ENCODE measurements at places on chromosomes 1 and 21. TPM values are rescaled to one million over a fixed set of nuclear protein-coding genes. Genes with fewer than 3 reads are reported as not detected.

The OPN3 gene
- polyA plus RNA-seq = 70.1 TPM

- no peak for DNase-seq
Measured at GRCh38 chr21:27703791-27704190, 736.9 kb upstream of the ADAMTS5 start.

DNA sequence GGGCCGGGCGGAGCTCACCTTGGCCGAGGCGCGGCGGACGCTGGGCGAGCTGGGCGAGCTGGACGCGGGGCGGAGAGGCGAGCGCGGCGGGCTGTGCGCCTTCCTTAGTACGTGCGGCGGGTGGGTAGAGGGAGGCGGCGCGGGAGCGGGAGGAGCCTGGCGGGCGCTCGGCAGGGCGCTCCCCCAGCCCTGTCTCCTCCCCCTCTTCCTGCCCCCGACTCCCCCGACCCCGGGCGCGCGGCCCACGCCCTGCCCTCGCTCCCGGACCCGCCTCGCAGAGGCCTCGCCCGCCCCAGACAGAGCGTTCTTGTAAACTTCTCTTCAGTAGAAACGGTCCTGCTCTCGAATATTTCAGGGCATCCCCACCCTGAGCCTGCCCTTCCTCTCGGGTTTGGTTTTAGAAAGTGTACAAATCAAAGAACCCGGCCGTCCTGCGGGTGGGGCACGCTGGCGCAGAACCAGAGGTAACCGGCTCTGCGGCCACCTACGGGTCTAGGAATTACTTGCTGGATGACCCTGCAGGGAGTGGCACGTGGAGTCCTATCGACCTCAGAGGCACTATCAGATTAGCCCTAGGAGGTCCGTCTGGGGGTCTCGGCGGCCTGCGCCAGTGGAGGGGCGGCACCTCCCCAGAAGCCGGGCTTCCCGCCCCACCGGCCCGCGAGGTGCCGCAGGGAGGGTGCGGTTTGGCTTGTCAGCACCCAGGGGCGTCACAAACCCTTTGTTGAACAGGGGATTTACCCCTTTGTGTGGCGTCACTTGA is at the start of gene S100A10:
S100A10 (minus strand) TSS at position 126 of the 763 bp plus-strand sequence. CDS start 7,629 bp downstream, outside the sequence.
- DNase-seq = no peak

GRCh38 chr1:247332623-247333361 is 1.1 kb upstream of the ZNF496 start:
- DNase-seq = no peak

DNA sequence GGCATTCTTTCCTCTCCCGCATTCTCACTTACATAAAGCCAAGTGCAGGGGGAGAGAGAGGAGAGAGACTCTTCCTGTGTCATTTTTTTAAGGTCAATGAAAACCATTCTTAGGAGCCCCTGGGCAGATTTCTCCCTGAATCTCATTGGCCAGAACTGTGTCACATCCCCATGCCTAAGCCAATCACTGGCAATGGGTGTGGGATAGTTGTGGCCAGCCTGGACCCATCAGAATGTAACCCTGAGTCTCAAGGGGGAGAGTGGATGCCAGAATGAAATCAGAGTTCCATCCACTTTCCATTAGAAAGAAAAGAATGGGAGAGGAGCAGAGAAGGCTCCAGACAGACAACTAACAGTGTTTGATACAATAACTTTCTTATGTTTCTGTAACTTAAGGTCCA is 31.2 kb upstream of the COQ8A start:
- no peak for DNase-seq

DNA sequence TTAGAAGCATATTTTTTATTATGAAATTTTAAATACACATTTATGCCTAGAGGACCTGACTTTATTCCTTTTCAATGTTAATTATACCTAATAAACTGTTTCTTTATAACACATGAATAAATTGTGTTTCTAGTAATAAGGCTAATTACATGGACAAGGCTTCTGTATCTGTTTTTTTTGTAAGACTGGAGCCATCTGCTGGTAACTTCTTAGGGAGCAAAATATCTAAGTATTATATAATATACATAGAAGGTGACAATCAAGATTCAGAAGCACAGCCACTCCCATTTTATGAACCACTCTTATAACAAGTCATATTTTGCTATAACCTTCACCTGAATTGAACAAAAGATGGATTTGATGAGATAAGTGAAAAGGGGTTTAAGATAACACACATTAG is 84.2 kb downstream of the LBR start:
- no peak for DNase-seq

GRCh38 chr1:47827109-47827508 is 170.1 kb downstream of the TRABD2B start:
- no peak for DNase-seq

The FAM43B gene
- polyA plus RNA-seq = not detected

The STYXL2 gene
- not detected for polyA plus RNA-seq

- no peak for DNase-seq
Measured at GRCh38 chr21:42172596-42173483, 46.1 kb upstream of the ABCG1 start.

DNA sequence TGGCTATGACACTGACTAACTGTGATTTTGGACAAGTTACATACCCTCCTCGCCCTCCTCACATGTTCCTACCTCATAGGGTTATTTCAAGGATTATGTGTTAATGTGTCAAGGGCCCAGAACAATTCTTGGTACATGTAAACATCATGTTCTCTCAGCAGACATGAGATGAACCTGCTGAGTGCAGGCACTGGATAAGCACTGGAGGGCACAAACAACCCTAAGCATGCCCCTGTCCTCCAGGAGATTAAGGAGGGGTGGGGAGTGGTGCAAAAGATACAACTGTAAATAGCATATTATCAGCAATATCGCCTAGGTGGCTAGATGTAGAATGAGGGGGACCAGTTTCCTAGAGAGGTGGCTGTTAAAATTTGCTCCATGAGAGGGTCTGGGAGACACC is 17.7 kb upstream of the RGS16 start:
- no peak for DNase-seq

GRCh38 chr1:94105957-94106529 is 14.9 kb downstream of the ABCA4 start:
- no peak for DNase-seq

- no peak for DNase-seq
Measured at GRCh38 chr1:84583648-84584047, 9.4 kb upstream of the CTBS start.

The SLC9C2 gene
- polyA plus RNA-seq = not detected

The LORICRIN gene
- polyA plus RNA-seq = not detected

The AMIGO1 gene
- polyA plus RNA-seq = 1.5 TPM

The ABCG1 gene
- polyA plus RNA-seq = 0.71 TPM

GRCh38 chr1:21318714-21319159 is 28.5 kb upstream of the ECE1 start:
- no peak for DNase-seq

- DNase-seq = no peak
Measured at GRCh38 chr1:9996624-9997582, at the start of gene RBP7. Gene RBP7, plus strand, starts transcription at chr1:9997228. Its CDS starts 31 bp downstream, at chr1:9997259.

DNA sequence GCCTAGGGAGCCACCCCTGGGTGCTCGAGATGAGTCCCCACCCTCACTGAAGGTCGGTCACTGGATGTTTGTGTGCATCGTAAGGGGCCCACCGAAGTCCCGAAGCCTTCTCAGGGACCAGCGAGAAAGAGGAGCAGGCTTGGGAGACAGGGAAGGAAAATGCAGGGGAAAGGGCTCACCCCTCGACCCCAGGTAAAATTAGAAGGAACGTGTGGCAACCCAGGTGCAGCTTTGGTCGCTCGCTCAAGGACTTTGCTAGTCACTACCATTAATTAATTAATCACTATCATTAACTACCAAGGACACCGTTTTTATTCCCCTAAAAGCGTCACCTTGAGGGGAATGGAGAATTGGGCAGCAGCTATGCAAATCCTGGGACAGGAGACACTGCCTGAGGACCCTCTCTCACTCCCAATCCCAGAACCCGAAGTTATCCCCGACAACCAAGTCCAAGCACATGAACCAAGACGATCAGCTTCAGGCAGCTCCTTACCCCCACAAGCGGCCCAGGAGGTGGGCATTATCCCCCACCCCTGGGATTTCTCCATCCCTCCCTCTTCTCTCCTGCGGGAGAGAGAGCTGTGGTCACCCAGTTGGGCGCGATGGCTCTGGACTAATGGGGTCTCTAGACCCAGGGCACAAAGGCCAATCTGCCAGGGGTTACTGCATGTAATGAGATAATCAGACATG is 4.2 kb upstream of the SIM2 start:
- no peak for DNase-seq

All from AG04450 (cell line).